ENCODE measurements at places on chromosomes 3 and 15. TPM values are rescaled to one million over a fixed set of nuclear protein-coding genes. Genes with fewer than 3 reads are reported as not detected.

GRCh38 chr15:95192923-95193322 is 961.6 kb downstream of the MCTP2 start:
- no peak for DNase-seq

DNA sequence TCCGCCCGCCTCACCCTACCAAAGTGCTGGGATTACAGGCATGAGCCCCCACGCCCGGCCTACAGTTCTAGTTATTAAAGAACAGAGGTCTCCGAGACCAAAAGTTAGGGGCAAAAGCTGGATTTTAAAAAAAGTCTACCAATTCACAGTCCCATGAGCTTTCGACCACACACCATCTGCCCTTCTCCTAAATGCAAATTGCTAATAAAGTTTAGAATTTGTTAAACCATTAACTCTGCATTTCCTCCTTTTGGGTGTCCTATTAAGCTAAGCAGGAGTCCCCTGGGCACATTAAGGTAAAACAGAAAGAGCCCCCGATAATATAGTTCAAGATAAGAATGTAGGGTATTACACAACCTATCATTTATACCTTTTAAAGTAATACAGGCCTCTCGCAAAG is 322.7 kb downstream of the FOXP1 start:
- no peak for DNase-seq

DNA sequence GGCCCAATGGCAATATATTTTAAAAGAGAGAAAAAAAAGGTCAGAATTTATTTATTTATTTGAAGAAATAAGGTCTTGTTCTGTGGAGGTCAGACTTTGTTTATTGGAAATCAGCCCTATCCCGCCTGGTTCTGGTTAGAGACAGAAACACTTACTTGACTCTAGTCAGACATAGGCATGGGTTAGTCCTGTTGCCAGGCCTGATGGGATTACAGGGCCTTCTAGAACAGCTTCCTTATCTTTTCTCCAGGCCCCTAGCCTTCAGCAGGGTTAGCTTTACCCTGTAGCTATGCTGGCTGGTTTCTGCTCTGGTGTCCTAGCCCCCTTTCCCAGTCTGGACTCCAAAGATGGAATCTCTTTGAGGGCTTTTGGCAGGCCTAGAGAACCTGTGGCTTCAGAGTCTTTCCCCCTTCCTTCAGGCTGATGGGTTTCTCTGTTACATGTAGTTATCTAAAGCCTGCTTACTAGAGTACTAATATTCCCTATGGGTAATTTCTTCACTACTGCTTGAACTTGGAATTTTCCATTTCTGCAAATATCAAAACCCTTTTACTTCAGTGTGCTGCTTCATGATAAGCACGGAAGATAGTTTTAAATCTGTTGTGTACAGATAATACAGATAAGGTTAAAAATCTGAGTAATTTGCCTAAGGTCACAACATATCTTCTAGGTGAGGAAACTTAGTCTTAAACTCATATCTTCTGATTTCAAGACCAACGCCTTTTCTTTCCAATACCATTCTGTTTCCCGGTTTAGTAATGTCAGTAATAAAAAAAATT is 10.6 kb downstream of the IREB2 start:
- DNase-seq = no peak

- no peak for DNase-seq
These were observed 3.1 kb upstream of the PSMD6 start for GRCh38 chr3:64026346-64026745.

- DNase-seq = peak; percentile 82
These were observed 78.0 kb upstream of the SLC6A6 start for GRCh38 chr3:14324224-14324944.

DNA sequence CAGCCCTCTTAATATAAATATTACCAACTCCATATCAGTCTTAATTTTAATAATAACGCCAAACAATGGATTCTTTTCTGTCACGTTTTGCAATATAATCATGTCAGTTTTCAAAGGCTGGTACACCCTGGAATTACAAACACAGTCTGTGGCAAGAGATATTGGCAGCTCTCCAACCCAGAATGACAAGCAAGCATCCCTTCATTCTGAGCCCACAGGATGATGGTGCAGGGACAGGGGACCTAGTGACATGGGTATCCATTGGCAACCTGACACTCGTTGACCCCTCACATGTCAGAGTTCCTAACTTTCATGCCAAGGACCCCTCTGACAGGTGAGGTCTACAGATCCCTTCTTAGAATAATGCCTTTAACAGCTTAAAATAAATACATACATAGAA is 154.5 kb upstream of the TSC22D2 start:
- DNase-seq = peak; percentile 49

DNA sequence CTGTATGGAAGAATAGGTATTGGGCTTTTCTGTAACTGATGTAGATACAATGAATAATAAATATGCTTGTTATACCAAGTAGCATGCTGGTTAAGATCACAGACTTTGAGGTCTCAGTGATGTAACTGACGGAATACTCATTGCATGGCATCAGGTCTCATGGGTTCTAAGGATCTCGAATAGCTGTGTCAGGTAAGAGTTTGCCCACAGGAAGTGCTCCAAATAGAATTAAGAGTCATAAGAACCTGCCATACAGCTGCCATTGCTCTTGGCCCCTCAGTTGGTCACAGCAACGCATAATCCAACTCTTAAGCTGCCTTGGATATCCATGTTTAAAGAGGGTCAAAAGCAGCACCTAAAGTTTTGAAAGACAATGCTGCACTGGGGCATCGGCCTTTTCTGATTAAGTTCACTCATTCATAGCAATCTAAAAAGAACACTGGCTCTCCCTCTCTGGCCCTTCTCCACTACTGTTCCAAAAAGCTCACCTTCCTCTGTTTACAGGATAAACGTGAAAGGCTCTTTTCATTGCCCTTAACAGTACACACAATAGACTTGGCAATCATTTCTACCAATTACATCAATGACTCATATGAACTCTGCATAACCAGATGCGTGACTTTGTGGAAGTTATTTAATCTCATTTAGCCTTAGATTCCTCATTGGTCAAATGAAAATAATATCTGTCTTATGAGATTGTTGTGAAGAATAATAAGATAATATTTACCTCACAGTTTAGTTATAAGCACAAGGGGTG is 74.6 kb downstream of the ZBTB20 start:
- peak; percentile 38 for DNase-seq

GRCh38 chr3:194661946-194662345 is 10.0 kb downstream of the LSG1 start:
- no peak for DNase-seq

DNA sequence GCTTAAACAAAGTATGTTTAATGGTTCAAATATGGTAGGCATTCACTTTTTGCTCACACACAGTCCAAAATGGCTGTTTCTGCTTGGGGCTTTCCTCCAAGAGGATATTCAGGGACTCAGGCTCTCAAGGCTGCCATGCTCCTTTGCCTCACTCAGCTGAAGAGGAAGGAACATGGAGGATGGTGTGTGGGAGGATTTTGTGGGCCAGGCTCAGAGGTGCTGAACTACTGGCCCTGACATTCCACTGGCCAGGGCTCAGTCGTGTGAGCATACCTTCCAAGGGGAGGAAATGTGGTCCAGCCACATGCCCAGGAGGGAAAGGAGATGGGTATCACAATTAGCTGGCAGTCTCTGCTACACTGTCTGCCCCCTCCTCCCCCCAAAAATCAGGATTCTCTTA is 8.7 kb downstream of the PXYLP1 start:
- no peak for DNase-seq

DNA sequence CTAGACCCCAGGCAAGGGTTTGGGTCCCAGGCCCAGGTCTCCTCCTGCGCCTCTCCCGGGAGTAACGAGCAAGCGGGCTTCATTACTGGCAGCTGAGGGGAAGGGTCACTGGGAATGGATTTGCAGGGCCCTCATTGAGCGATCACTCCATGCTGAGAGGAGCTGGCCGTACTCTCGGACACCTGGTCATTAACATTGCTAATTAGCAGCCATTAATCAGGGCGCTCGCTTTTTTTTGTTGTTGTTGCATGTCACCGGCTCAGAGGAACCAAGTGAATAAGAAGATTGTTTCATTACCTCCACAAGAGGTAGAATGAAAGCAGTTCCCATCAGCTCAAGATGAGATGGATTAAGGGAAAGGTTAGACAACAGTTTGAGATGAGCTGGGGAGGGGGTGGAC is 293.0 kb upstream of the ATP11B start:
- no peak for DNase-seq

DNA sequence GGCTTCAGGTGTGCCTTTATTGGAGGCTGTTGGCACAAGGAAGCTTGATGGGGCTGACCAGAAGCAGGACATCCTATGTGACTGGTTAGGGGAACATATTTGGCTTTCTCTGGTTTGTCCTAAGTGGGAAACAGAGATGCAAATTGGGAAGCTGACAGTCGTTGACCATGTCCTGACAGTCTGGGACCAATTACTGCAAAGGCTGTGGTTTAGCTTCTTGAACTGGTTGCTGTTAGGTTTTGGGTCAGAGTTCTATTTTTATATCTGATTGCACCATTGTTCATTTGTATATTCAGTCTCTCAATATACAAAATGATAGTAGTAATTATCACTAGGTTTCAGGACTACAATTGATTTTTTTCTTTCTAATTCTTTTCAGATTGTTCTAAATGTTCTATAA is 36.8 kb downstream of the SNTN start:
- no peak for DNase-seq

DNA sequence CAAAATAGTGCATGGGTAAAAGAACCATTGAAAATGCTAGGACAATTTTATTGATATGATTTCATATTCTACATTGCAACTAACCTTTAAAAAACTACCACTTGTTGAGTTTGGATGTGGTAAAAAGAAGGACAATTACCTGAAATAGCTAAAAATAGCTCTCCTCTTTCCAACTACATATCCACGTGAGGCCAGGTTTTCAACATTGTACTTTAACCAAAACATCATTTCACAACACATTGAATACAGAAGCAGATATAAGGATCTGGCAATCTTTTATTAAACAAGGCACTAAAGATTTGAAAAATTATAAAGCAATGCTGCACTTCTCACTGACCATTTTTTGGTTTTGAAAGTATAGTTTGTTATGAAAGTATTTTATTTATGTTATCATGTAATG is 28.1 kb upstream of the MRPL3 start:
- DNase-seq = no peak

DNA sequence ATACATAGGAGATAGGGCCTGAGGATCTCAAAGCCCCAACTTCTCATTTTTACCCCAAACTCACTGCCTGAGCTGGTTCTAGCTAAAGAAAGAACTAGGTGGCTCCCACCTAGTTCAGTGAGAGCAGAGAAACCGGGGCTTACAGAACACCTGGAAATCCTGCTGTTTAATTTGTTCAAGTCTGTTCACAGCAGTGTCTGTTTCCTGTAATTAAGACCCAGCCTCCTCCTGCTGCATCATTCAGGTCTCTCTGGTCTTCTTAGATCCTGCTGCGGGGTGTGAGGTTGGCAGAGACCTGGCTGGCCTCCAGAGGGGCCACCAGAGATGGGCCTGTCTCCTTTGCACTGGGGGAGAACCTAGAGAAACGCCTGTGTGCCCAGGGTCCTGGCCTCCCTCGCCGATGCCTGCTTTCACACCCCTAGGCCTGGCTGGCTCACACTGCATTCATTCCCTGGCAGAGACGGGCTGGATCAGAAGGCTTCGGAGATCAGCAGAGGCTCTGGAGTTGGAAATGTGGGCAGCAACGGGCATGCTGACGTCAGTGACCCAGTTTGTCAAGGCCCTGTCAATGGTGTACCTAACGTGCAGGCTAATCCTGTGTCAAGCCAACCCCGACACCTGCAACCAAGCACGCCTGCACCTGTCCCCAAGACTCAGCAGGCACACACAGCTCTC is 4.9 kb upstream of the CHRNA3 start:
- DNase-seq = no peak

DNA sequence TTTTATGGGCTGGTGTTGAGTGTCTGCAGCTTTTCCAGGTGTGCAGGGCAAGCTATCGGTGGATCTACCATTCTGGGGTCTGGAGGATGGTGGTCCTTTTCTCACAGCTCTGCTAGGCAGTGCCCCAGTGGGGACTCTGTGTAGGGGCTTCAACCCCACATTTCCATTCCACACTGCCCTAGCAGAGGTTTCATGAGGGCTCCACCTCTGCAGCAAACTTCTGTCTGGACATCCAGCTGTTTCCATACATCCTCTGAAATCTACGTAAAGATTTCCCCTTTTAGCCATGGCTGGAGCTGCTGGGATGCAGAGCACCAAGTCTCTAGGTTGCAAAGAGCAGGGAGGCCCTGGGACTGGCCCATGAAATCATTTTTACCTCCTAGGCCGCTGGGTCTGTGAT is 11.6 kb downstream of the RFX7 start:
- DNase-seq = no peak

GRCh38 chr3:38131621-38132369 is 5.1 kb downstream of the ACAA1 start:
- DNase-seq = no peak

DNA sequence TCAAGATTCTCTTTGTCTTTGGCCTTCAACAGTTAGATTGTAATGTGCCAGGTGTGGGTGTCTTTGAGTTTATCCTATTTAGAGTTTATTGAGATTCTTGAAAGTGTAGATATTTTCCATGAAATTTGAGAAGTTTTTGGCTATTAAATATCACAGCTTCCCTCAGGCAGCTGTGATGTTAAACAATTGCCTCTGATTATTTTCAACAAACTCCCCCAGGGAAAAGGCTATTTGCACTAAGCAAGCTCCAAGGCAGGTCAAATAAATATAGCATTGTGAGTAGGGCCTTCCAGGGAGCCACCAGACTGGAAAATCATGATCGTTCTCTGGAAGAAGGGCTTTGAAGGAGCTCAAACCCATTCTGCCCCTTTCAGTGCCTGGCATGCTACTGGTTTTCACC is 107.0 kb downstream of the EEFSEC start:
- DNase-seq = no peak

GRCh38 chr3:99286266-99286845 is 352.0 kb upstream of the COL8A1 start:
- no peak for DNase-seq

GRCh38 chr3:173796890-173797289 is 399.3 kb downstream of the NLGN1 start:
- DNase-seq = no peak

GRCh38 chr3:133488785-133489367 is 84.6 kb upstream of the CDV3 start:
- peak; percentile 42 for DNase-seq

DNA sequence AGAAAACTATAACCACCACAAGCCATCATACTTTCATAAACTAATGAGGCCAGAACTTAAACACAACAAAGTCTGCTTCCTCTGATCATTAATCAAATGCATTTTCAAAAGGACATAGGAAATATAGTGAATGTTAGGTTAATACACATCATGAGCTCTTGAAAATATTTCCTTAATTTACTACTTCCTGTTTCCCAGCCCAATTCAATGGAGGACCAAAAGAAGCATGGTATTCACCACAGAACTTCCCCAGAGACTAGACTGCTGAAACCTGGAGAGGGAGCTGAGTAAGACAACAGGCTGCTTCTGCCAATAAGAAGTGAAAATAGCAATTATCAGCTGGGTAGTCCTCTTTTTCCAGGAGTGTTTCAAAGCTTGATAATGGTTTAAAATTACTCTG is 250.3 kb downstream of the ULK4 start:
- no peak for DNase-seq

- DNase-seq = no peak
These were observed 27.0 kb upstream of the CAPN3 start for GRCh38 chr15:42332331-42332730.

The FOXL2 gene
- not detected for total RNA-seq

The TRAT1 gene
- total RNA-seq = not detected

The SEC22C gene
- total RNA-seq = 63.3 TPM

The CCK gene
- not detected for total RNA-seq

The SPPL2A gene
- 34.4 TPM for total RNA-seq

The DNASE1L3 gene
- 0.63 TPM for total RNA-seq

The MYO5C gene
- 16.7 TPM for total RNA-seq

The LMAN1L gene
- total RNA-seq = not detected

The WDR49 gene
- not detected for total RNA-seq

The SMAD6 gene
- 19.9 TPM for total RNA-seq

The FGF7 gene
- not detected for total RNA-seq

The FGD5 gene
- total RNA-seq = not detected

The SCN11A gene
- total RNA-seq = not detected

The ITGB5 gene
- 67.2 TPM for total RNA-seq

All from PC-3 (cell line).